ENCODE measurements at places on chromosomes 11 and 22.

DNA sequence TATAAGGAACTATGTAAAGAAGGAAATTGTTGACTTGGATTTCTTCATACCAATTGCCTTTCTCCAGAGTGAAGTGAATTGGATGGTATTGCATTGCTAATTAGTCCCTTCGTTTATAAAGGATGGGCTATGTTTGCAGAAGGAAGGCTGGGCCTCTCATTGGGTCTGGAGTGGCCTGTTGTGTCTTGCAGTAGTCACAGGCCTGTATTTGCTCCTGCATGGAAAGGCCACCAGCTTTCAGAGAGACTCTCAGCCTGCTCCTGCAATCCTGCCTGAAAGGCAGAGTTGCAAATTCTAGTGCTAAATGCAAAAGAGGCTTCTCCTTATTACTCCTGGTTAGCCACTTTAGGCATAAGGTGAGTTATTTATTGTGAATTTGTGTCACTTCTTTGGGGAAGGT lies 103.8 kb downstream of the EXT2 start:
- no peak for DNase-seq

DNA sequence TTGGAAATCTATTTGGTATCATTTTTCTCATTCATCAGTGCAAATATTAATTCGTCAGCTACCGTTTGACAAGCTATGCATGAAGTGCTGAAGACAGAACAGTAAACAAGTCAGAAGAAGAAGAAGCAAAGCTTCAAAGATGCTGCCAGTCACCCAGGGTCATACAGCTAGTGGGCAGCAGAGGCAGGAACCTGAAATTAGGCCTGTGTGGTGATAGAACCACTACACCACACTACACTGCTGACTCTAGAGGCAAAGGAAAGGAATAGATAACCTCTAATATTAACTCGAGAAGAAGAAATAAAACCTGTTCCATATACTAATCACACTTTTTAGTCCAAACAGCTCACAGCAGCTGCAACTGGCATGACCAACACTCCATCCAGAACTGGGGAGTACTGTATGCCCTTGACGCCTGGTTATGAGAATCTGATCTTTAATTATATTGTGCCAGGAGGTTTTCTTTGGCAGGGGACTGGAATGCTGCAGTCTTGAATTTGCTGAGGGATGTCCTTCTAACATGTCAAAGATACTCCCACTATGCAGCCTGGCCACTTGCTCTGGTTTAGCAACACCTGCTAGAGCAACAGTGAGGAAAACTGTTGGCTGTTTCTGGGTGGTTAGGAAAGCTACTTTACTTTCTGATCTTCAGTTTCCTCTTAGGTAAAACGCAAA lies 73.0 kb downstream of the PAK1 start:
- DNase-seq: no peak

GRCh38 chr11:67632175-67632981 lies 2.6 kb upstream of the NUDT8 start:
- DNase-seq: no peak

DNA sequence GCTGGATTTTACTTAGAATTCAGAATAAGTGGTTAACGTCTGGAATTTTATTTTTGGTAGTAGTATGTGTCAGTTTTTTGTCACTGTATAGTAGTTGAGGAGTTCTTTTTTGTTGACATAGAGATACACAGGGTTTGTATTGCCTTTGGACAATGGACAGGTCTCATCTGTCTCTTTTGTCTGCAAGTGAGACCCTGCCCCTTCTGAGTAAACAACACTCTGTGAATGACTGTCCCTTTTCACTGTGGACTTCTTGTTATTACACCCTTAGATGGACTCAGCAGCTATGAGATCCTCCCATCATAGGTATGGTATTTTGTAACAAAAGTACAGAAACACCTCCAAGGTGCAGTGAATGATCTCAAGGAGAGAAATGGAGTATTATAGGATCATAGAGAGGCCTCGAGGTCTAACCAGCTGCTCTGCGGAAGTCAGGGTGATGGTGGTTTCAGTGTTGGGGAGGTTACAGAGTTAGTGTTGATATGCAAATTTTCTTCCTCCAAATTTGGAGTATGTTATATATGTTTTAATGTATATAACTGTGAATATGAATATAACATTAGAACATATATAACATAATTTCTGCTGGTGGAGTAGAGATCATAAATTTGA lies 7.8 kb downstream of the PPP6R3 start:
- DNase-seq: no peak

DNA sequence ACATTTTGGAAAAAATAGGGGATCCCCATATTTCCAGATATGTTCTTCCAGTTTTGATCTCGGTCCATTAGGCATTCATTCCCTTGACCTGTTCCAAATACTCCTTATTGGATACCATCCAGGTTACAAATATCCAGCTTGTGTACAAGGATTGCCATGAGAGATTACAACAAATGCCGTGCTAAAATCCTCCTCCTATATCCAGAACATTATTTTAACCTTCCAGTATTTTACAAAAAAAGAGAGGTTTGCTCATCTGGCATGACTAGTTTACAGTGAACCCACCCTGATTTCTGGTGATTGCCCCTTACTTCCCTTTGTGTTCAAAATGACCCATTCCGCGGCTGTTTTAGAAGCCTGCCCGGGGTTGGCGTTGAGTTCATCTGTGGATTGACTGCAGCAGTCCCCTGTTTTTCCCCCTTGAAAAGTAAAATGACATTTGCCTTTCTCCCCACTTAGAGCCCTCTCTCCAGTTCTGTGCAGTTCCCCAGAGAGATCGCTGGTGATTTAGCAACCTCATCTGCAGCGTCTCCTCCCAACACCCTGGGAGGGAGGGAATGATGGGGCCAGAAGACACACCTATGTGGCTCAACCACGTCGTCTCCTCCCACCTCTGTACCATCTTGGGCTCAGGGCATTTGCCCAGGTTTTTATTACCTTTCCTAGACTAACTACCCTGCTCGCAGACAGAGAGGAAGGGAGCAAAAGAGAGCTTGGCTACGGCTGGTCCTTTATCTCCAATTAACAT lies 73.6 kb downstream of the DSCAML1 start:
- DNase-seq: no peak

All from stimulated activated CD4-positive, alpha-beta T cell treated with anti-CD3 and anti-CD28 coated beads, Interleukin-4, amount 100 ng/mL, for 24 hours (primary cell).